Non-pigmented ciliary epithelial cell (primary cell): ENCODE measurements at places on chromosomes 5 and 9.

GRCh38 chr9:131639769-131640437 lies 94.6 kb downstream of the PRRT1B start:
- no peak for DNase-seq

DNA sequence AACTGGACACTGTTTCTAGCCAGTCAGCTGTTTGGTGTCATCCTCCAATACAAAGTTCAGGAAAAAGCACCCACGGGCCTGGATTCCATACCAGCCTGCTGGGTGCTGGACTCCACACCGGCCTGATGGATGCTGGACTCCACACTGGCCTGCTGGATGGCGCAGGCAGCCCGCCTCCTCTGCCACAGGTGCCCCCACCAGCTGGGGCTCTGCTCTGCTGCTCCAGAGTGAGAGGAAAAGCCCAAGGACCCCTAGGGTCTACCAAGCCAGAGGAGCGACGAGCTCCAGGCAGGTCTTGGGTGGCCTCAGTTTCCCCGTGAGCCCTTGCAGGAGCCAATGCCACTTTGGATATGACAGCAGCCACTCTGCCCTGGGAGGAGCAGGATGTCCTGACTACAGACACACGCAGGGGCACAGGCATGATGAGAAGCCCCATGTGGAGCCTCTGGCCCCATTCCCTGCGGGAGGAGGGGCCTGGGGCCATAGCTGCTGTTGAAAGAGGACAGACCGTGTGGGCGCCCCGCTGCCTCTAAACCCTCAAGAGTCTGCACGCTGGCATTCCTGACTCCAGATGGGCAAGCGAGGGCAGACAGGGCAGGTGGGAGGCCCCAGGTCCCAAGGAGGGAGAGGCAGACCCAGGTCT lies 141.6 kb downstream of the OLFM1 start:
- DNase-seq = no peak

DNA sequence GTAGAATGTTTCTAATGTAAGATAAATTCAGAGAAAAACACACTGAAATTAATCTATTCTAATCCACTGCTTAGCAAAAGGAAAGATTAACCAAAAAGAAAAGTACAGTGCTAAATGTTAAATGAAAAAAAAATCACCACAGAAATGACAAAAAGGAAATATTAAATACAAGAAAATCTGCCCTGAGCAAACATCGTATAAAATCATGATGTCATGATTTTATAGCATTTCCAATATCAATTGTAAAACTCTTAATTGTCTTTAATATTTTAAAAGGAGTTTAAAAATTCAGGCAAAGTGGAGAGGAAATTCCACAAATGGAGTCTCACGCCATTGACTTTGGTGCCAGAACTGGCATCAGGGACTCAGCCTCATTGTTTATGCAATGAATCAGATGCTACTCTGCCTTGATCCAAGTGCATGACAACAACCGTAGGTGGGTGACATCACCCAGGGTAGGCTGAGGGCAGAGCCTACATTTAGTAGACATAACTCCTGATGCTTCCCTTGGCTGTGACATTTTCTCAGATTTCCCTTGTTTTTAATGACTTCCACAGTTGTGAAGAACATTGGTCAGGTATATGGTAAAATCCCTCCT lies 696.8 kb downstream of the SEMA5A start:
- DNase-seq = peak; percentile 69

DNA sequence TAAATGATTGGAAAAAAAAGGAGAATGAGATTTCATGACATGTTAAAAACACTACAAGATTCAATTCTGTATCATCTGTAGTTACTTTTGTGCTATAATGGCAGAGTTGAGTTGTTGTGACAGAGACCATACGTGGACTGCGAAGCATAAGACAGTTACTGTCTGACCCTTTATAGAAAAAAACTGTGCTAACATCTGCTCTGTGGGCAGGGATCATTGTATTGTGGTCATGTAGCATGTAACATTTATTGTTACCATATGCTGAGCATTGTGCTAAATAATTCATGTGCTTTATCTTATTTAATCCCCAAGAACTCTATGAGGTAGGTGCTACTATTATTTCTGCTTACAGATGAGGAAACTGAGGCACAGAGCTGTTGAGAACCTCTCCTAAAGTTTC lies 147.3 kb upstream of the HMHB1 start:
- no peak for DNase-seq

DNA sequence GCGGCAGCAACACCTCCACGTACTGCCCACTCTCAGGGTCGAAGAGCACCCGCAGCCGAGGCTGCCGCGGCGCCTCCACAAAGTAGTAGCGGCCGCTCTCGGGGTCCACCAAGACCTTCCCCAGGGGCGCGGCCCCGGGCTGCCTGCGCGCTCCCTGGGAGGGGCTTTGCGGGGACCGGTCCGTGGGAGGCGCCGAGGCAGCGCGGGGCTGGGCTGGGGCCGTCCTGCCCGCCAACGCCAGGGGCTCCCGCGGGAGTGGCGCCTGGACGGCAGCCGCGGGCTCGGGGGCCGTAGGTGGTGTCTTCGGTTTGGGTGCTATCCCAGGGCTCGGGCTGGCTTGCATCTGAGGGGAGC lies 2.6 kb upstream of the MZB1 start:
- no peak for DNase-seq

- no peak for DNase-seq
Measured at GRCh38 chr9:94577571-94577970, 16.1 kb downstream of the FBP2 start.

DNA sequence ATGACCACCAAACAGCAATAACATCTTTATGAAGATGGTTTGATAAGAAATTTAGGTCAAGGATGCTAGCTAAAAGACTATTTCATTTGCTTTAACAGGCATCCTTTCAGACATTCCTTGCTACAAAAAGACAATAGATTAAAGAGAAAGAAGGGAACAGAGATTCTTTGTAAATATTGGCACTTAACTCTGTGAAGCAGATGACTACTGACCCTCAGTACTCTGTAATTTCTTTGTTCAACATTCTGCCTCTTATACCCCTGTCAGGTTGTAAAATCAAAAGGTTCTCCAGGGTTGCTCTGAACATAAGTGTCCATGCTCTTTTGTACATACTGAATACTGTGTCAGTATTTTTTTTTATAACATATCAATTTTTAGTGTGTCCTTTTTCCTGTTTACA lies 610.6 kb upstream of the GRAMD2B start:
- no peak for DNase-seq

GRCh38 chr5:72386639-72387038 lies 66.5 kb downstream of the PTCD2 start:
- no peak for DNase-seq

DNA sequence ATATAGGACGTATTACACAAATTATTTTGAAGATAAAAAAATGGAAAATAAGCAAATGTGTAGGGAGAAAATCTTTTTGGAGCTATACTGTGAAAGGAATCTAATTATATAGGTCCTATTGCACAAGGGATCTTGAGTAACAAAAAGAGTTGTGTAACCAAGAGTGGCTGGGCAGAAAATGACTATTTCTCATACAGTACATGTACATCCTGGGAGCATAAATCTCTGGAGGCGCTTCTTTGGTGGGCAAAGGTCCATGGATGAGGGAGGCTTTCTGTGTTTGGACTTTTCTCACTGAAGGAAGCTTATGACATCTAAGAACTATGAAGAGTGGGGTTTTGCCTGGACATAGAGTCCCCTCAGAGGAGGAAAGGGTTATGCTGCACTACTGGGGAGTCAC lies 29.8 kb downstream of the ANKS6 start:
- no peak for DNase-seq

GRCh38 chr5:111472579-111472978 lies 39.8 kb downstream of the STARD4 start:
- no peak for DNase-seq
